ENCODE measurements at places on chromosomes 12 and 14. TPM values are rescaled to one million over a fixed set of nuclear protein-coding genes. Genes with fewer than 3 reads are reported as not detected.

The ATP6V1D gene
- 75.2 TPM for total RNA-seq

The PABPN1 gene
- total RNA-seq = 74.1 TPM

The GALNT9 gene
- total RNA-seq = not detected

DNA sequence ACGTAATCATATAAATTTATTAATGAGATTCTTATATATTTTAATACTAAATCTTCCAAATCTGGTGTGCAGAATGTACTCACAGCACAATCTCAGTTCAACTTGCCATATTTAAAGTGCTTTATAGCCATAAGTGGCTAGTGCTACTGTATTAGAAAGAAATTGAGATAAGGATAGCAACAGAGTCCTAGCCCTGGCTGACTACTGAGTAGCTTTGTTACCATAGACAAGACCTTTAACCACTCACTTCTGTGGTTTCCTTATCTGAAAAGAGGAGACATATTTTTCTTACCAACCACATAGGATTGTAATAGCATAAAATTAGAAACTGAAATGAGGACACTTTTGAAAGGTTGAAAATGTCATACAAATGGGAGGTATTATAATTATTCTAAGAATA, 2.0 kb upstream of the CHURC1 start:
- no peak for DNase-seq

The CLEC1B gene
- total RNA-seq = not detected

DNA sequence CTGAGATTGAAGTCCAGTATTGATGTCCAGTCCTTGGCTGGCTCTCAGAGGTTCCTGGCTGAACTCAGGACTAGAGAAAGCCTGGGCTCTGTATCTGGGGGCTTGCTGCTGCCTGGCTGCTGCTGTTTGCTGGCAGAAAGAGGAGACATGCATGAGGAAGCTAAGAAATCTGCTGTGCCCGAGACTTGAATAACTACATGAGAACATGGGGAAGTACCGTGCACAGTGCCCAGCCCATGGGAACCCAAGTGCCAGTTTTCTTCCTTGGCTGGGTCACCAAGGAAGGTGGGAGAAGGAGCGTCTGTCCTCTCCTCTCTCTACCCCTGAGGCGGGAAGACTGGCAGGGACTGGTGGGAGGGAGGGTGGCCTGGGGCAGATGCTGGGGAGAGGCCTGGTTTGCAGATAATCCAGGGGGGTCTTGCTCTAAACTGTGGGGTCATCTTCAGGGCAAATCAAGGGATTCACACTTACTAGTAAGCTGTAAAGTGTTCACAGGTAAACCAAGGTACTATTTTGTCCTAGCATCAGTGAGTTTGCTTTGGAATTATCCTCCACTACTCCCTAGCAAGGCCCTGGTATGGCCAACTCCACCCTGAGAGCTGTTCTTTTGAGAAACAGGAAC, 13.8 kb upstream of the ZFP36L1 start:
- no peak for DNase-seq

DNA sequence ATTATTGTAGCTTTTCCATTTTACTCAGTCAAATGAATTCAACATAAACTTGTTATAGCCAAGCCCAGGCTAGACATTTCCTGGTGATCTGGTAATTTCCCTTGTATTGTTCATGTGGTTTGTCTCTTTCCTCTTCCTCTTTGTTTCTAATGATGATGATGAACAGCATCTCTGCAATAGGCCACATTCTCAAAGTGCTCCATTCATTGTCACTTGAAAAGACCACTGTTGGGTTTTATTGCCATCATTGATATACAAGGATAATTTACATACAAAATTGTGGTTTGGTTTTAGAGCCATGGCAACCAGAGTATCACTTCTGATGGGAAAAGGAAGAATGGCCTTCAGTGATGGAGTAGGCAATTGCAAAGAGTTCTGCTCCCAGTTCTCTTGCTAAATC, 379.3 kb downstream of the RGS6 start:
- DNase-seq = no peak

The MIP gene
- total RNA-seq = not detected

DNA sequence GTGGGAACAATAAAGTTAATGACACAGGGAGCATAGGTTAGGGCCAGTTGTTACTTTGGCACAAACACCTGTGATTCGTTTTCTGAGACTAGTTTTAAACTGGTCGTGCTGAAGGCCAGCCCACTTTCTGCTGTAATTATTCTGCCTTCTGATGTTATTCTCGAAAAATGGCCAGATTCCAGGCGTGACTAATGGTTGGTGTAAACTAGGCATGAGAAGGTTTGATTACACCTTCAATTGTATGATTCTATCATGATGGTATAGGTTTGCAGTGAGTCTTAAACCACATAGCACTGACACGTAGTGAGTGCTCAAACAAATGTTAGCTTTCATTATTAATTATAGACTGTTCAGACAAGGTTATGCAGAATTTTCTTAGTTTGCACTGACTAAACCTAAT, 39.0 kb downstream of the CKB start:
- DNase-seq = no peak

DNA sequence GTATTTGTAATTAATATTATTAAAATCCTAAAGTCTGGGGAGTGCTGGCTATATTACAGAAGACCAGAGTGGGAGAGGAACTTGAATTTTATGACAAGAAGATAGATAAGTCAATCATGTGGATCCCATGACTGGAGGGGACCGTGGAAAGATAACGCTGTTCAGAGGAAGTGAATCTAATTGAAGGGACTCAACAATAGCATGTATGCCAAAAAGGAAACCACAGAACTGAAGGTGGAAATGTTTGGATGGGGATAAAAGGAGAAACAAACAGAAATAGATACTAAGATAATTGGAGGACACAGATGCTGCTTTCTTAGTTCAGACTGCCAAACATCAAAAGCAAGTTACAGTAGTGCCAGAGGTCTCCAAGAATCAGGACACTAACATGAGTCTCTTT, 21.1 kb downstream of the OR6J1 start:
- DNase-seq = no peak

The SMCO2 gene
- total RNA-seq = not detected

DNA sequence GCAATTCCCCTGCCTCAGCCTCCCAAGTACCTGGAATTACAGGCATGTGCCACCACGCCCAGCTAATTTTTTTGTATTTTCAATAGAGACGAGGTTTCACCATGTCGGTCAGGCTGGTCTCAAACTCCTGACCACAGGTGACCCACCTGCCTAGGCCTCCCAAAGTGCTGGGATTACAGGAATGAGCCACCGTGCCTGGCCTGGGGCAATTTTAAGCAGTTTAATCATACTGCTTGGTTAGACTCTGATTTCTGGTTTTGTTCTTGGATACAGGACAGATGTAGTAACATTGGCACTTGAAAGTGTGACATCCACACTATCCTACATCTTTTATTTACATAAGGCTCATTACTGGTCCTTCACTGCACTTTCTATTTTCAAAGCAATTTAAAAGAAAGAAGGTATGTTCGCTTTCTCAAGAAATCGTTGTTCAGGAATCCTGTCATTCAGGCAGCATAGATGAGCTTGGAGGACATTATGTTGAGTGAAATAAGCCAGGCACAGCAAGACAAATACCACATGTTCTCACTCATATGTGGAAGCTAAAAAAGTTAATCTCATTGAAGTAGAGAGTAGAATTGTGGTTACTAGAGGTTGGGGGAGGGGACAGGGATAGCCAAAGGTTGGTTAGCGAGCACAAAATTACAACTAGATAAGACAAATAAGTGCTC, 4.0 kb upstream of the NUAK1 start:
- DNase-seq = no peak

- peak; percentile 66 for DNase-seq
These were observed at the start of gene POLE2 for GRCh38 chr14:49687942-49688700. Gene POLE2, minus strand, starts transcription at chr14:49688214. Its CDS starts 11 bp downstream, at chr14:49688203.

The COL2A1 gene
- 1.6 TPM for total RNA-seq

The ANO4 gene
- 1.0 TPM for total RNA-seq

DNA sequence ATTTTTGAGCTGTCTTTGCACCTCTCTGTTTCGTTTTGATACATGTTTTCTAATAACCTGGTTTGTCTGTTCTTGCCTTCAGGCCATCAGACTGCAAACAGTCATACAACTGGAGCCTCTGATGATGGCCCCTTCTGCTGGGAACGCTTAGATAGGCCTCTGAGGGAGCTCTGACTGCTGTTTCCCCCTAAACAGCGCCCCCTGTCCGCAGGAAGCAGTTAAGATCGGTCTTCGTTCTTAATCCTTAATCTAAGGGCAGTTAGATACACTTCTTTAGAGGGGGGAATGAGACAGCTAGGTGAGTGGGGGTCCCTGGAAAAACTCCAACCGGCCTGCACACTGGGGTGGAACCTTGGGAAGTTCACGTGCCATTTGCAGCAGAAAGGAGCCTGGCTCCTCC, 1338.8 kb upstream of the SEL1L start:
- DNase-seq = no peak

Data from breast epithelium (tissue), 4 donors.